ENCODE measurements at places on chromosomes 6 and 20.

DNA sequence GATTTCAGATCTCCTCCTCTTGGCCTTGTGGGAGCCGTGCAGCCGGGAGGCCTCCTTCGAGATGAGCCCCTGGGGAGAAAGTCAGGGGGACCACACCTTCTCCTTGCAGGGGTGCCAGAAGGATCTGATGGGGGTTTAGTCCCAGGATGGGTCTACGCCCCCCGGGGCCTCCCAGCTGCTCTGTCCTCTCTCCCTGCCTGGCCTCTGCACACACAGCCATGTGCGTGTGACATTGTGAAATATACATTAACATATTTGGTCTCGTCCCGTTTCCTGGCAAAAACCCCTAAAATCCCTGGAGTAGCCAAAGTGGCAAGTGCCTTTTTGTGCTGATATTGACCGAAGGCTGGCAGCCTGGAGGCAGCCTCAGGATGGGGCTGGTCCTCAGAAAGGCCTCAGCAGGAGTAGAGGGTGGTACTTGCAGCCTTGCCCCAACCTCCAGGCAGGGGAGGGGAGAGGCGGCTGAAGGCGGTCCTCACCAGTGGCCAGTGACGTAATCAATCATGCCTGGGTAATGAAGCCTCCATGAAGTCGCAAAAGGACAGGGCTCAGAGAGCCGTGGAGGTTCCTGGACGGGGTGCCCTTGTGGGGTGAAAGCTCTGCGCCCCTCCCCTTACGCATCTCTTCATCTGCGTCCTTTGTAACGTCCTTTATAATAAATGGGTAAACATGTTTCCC lies 5.1 kb upstream of the HELZ2 start:
- no peak for DNase-seq

GRCh38 chr6:70663881-70664466 lies 3.7 kb upstream of the SMAP1 start:
- no peak for DNase-seq

DNA sequence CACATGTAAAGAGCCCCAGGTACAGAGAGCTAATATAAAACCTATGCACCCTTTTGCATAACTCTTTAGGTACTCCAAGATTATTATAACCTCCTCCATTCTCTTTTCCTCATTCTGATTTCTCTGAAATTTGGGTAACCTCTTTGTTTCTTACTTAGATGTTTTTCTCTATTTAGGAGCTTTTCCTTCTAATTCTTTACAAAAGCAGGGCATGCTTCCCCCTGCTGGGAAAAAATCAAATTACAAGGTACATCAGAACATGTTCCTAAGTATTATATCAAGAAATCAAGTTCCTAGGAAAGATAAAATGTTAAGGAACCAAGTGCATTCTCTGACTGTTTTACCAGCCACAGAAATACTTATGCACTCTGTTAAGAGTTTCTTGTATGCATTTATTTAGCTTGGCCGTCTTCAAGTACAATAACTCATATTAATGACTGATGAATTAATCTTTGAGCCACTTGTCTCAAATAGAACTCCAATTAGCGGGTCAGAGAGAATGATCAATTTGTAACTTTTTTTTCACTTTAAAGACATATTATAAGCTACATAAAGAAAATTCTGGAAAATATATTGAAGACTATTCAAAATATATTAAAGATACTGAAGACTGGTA lies 2.1 kb downstream of the KHDRBS2 start:
- DNase-seq, result peak; percentile 60

DNA sequence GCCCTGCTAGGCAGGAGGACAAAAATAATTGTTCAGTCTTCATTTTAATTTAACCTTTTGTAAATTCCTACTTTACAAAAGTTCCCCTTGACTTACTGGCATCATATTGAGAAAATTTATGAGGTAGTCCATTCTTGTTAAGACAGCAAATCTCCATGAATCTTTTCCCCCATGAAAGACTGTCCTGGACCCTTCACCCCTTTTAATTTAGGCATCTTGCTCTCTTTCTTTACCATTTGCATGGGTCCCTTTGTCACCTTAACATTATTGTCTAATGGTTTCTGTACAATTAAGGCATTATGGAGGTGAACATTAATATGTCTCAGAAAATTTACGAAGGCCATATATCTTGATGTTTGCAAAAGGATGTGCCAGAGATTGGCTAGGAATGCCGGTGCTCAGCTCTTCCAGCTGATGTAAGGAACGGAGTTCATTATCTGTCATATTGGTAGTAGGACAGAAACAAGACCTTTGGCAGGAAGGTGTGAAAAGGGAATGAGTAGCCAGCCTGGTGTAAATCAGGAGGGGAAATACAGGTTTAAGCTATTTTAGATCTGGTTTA lies 382.8 kb upstream of the TSHZ2 start:
- no peak for DNase-seq

DNA sequence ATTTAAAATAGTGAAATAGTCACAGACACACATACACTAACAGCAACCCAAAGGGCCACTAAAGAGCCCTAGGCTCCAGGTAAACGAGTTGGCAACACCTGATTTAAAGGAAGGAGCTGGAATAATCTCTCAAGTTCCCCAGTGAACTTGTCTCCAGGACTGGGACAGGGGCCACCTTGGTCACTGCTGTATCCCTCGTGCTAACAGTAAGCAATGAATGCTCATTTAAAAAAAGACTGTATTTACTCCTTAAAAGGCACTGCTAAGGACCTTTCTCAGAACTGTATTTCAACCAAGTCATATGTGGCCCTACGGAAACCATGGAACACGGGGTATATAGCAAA lies 1.3 kb downstream of the DIDO1 start:
- no peak for DNase-seq

DNA sequence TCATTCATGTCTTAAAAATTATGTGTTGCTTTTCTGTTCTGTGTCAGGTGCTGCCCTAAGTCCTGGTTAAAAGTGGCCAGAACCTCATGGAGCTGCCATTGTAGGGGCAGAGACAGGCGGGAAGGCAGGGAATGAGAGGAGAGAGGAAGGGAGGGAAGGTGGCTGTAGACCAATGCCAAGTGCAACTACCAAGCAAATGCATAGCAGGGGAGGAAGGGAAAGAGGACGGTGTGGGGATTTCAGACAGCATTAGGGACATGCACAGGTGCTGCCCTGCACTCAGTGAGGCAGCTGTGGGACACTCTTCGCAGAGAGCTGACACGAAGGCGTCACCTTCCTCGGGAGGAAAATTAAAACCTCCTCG lies 21.0 kb downstream of the GGTLC1 start:
- no peak for DNase-seq

GRCh38 chr6:13354331-13355042 lies 26.1 kb upstream of the TBC1D7 start:
- no peak for DNase-seq

DNA sequence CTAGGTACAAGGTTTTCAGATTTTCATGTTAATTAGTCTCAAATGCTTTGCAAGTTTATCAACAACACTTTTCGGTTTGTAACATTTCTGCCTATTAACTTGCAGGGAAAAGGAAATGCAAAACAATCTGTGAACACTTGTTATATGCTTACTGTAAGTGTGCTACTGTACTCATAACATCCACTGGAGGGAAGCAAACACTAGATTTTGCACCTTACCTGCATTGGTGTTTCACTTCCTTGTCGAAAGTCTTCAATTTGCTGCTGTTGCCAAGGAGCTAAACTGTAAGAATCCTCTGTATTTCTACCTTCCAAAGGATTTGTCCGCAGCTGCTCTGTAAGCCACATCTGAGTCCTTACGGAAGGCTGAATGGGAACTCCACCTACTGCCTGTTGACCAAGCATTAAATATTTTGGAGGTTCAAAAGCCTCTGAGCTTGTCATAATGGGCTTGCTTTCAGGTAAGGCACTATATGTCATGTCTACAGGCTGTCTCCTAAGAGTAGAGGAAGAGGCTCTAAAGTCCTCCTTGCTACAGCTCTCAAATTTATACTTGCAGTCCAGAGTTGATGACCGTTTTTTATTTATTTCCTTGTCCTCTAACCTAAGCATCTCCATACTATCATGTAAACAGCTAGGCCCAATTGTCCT lies 17.3 kb downstream of the PLN start:
- DNase-seq, result peak; percentile 27

DNA sequence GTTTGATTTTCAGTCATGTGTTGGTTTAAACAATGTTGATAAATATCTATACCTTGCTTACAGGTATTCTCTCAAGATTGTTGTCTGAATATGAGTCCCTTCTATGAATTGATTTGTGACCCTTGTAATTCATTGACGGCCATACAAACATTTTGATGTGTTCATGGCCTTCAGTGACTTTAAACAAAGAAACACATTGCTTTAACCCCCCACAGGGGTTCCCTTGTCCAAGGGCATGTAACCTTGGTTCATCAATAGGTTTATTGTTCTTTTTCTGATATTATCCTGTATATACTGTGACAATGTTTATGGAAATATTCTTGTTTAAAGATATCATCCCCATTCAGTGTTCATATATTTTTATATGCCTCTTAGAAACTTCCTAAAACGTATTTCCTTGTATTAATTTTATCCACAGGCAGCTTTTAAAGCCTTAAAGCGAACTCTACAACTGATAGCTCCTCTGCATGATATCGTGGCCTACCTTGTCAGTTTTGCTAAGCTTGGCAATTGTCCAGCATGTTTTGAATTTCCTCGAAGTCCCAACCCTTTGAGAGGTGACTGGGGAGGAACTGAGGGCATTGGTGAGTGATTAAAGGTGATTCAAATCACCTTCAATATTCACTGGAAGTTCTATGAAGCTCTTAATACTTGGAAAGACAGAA lies 87.0 kb downstream of the CD164 start:
- no peak for DNase-seq

DNA sequence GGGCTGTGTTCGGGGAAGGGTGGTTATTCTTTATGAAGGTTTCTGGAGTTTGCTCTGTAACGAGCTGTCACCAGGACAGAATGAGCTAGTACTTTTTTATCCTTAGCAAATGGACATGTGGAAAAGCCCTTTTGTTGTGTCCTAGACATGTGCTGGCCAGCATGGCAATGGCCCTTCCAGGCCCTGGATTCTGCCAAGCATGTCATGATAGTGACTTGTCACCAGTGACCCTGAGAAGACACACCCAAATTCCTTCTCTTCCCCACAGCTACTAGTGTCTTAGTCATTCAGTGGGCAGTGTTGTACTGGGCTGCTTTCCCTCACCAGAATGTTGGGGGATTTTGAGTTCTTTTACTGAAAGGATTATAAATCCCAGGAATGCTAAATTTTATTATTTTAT lies 74.0 kb upstream of the XRN2 start:
- no peak for DNase-seq

DNA sequence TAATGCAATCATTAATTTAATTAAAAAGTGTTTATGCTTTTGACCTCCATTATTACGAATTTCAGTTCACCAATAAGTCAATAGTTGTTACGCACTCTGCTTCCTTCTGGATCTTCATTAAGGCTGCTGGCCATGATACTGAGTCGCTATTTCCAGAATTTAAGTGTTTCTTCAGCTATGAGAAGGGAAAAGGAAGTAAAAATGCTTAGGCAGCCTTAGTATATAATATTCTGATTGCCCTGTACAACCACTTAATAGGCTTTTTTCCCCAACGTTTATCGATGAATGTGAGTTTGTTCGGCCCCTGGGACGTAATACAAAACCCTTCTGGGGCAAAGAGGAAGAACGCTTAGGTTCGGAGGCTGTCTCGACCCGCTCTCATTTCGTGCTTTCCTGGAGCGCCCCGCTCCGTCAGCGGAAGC lies 644 bp downstream of the OARD1 start:
- no peak for DNase-seq

DNA sequence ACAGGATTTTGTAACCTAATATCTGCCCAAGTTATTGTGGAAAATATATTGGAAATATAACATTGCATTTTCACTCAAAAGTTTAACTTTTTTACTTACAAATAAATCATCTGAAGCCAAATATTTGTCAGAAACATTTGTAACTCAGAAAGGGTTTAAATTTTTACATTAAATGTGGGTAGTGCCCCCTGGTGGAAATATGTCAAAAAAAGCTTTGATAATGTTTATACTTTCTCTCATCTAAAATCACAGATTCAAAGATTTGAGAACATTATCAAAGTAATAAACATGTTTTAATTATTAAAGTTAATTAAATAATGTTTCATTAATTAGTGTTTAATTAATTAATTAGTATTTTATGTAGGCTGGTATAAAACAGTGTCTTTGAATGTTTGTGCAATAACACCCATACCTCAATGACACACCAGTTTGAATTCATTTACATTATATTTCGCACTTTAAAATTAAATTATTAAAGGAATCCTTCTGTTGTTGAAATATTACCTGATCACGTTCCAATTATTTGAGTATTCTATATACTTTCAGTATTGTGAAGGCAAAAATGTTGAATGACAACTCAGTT lies 320.1 kb upstream of the FKBP1C start:
- DNase-seq, result no peak

DNA sequence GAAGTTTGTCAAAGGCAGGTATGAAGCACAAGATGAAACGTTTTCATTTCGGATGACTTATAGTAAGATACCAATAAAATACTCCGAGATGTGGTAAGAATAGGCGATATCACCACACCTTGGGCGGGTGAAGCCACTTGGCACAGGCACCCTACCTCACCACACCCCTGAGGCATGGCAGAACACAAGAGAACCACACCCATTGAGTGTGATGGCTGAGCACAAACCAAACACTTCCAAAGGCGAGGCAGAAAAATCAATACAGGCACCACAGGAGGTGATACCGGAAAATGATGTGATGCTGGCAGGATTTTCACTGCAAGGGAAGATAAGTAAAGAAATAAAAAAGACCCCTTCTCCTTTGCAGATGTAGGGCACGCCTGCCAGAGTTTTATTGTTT lies 332.9 kb upstream of the PRDM1 start:
- no peak for DNase-seq

DNA sequence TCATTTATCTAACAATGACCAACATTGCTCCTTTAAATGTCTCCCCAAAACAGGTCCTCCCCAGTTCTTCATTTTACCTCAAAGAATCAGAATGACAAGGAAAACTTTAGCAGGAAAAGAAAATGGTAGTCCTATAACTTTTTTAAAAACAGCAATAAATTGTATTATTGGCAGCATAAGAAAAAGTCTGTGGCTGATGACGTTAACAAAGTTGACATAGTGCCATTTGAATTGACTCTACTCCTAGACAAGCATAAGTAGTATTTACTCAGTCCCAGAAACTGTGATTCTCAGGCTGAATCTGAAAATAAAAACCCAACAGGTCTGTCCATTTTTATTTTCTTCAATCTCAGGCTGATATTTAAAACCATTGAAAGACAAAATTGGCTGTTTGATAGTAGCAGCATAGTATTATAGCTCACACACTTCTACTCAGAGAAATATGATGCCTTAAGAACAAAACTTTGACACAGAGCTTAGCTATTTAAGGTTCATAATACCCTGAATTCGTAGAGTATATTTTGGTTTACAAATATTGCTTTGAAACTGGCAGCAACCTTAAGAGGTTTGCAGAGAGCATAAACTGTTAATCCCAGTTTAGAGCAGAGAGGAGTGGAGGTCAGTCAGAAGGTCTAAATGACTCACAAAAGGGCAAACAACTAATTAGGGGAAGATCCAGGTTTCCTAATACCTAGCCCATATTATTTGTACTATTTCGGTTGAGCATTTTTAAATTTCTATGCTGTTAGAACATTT lies 35.0 kb upstream of the TENT5A start:
- no peak for DNase-seq
